Mesenteric fat pad (tissue), 1 donor: ENCODE measurements at places on chromosomes 12 and 14. TPM values are rescaled to one million over a fixed set of nuclear protein-coding genes. Genes with fewer than 3 reads are reported as not detected.

- no peak for DNase-seq
These were observed 426.2 kb downstream of the BCAT1 start for GRCh38 chr12:24522736-24523135.

TSPAN19 gene
- total RNA-seq, result not detected

GRCh38 chr14:59190372-59190771 is 1.9 kb downstream of the DAAM1 start:
- no peak for DNase-seq

DNA sequence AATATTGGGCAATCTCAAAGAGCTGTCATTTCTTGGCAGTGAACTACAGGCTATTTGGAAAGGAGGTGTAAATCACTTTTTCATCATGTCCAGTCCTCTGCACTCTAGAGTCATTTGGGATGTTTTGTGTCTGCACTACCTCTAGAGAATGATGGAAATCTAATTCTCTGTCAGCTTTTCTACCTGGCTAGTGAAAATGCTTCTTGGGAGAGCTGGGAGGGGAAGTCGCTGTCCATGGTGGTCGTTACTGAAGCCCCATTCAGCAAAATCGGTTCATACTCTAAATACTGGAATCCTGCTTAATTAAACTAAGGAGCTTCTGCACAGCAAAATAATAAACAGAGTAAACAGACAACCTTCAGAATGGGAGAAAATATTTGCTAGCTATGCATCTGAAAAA is 251.8 kb downstream of the APAF1 start:
- no peak for DNase-seq

SLC17A8 gene
- total RNA-seq, result not detected

DNA sequence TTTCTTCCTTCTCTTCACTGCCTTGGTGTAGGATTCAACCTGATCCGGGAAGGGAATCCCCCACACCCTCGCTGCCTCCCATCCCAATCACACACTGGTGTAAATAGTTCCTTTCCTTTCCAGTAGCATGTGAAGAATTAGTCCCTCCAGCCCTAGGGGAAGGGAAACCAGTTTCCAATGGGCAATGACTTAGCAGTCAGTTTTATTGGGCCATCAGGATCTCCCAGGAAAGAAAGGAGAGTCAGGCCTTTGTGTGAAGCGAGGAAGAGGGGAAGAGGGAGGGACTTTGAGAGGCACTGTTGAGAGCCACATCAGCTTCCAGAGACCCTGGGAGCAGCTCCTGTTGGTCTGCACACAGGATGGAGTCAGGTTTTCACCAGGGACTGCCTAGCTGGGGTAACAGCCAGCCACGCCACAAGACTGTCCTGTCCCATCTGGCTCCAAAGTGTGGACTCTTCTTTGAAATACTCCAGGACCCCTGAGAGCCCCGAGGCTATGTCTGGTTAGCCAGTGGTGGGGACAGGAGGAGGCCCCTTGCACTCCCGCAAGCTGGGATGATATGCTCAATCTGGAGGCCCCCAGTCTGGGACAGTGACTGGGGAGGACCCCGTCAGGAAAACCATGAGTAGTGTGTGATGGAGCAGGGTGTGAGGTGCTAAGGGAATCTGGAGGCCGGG is 27.9 kb downstream of the MOAP1 start:
- DNase-seq, result no peak

NFE2 gene
- 4.9 TPM for total RNA-seq

DLGAP5 gene
- not detected for total RNA-seq

DNA sequence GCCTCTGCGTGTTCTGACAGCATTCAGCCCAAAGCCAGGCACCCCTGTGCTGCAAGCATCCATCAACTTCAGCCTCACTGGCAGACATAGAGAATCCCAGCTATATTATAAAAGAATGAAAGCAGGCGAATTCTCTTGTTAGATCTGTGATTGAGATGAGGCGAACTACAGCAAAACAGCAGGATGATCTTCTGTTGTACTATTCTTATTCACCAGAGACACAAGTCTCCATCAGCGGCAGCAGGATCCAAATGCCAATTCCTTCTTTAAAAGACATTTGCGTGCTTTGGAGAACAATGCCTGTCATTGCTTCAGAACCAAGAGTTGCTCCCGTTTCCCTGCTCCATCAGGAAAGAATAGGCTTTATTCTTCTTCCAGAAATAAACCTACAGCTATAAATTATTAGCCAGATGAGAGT is 188.9 kb downstream of the SLC41A2 start:
- DNase-seq, result no peak

- DNase-seq, result no peak
These were observed 21.2 kb upstream of the SMCO2 start for GRCh38 chr12:27425306-27425705.

CD9 gene
- total RNA-seq, result 57.7 TPM

ADAM21 gene
- 0.13 TPM for total RNA-seq
